ENCODE measurements at places on chromosomes 7 and 10.

DNA sequence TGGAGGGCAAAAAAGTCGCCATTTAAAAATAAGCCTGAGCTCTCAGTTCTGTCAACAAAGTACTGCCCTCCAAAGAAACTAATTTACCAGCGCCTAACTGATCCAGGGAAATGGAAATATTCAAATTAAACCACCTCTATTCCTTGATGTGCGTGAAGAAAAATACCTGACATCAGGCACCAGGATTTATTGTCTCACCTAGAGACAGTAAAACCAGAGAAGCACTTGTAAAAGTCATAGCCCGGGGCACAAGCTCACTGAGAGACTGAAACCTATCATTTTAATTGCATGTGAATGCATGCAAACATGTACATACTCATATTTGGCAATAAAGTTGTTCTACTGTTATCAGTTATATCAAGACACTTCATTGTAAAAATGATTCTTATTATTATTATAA, 147.3 kb upstream of the VSTM2A start:
- no peaks in the 10 kb centered on the region for H3K4me1 ChIP-seq
- no peaks in the 10 kb centered on the region for H3K36me3 ChIP-seq
- H3K27ac ChIP-seq = no peak overlapping the region

DNA sequence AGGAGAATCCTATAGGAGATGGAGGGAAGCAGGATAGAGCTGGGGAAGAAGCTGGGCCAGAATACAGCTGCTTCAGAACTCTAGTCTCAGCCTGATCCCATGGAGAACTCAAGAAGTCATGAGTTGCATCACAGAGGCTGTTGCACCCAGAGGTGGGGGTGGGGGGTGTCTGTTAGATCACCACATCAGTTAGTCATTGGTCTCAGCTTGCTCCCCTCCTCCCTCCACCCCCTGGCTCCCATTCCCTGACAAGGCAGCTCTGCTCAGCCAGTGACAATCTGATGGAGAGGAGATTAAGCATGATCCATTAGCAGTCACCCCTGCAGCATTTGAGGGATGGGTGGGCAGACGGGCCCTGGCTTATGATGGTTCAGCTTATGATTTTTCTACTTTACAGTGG, 58.4 kb upstream of the FGL2 start:
- DNase-seq = no peak
- H3K27me3 ChIP-seq = no peaks in the 10 kb centered on the region
- H3K4me1 ChIP-seq = no peaks in the 10 kb centered on the region
- H3K4me3 ChIP-seq = no peak overlapping the region
- H3K36me3 ChIP-seq = peaks cover 3% of the 10 kb centered on the region

DNA sequence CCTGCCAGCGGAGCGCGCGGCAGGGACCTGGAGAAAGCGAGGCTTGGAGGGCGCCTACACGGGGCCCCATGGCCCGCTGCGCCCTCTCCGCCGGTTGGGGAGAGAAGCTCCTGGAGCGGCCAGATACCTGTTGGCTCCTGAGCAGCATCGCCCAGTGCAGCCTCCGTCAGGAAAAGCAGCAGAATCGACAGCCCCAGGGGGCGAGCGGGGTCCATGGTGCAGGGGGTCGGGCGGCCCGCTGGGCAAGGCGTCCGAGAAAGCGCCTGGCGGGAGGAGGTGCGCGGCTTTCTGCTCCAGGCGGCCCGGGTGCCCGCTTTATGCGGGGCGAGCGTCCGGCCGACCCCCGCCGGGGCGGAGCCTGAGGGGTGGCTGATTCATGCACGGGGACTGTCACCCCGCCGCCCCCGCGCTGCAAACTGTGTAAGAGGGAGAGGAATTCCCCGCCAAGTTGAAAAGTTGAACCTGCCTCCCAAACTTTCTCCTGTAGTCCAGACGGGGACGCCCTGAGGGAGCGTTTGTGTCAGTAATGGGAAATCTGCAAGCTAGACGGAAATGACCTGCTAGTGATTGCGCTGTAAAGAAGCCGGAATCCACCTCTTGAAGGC, at the start of gene TFPI2:
TFPI2 (minus strand) TSS at position 290 of the 605 bp plus-strand sequence; CDS start at position 215, 75 bp downstream.
- peaks cover 2% of the 10 kb centered on the region for H3K27me3 ChIP-seq
- no peak within 1 kb of the TSS for H3K27ac ChIP-seq
- no peak within 1 kb of the TSS for H3K4me3 ChIP-seq
- DNase-seq = no peak

DNA sequence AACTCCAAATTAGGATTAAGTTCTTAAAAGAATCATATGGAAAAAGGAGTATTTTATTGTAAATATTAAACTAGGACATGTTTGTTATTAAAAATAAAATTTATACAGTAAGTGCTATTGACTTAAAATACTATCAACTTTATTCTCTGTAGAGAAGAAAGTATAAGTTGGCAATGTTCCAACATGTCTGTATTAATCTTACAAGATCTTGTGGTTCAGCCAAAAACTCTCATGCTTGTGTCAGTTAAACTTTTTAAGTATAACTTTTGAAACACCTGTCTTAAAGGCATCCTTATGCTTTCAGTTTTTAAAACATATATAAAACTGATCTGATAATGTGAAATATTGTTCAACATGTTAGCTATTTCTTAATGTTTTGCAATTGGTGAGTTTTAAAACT, 160.7 kb downstream of the ZEB1 start:
- no peaks in the 10 kb centered on the region for H3K4me1 ChIP-seq
- no peaks in the 10 kb centered on the region for H3K27me3 ChIP-seq

GRCh38 chr7:548401-548800, 28.8 kb upstream of the PDGFA start:
- no peak for DNase-seq
- no peak overlapping the region for H3K27ac ChIP-seq
- no peak overlapping the region for H3K4me3 ChIP-seq
- H3K36me3 ChIP-seq = peaks cover 2% of the 10 kb centered on the region

DNA sequence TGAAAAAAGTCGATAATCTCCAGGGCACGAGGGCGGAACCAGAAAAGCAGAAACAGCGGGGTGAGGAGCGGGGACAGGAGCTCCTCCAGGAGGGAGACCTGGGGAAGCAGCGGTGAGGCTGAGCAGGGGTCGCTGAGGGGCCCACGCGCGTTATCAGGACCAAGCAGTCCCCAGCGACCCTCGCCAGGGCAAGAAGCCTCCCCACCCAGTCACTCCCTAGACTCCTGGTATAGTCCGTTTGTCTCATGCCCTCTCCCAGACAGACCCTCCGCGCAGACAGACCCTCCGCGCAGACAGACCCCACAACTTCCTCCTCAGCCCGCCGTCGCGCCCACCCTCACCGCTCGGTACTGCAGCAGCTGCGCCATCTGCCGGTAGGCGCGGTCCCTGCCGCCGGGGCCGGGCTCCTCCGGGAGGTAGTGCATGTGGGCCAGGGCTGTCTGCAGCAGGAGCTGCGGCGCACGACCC, 6.3 kb downstream of the ATG9B start:
- H3K36me3 ChIP-seq = no peaks in the 10 kb centered on the region
- DNase-seq = peak; percentile 43
- peaks cover 25% of the 10 kb centered on the region for H3K4me1 ChIP-seq
- H3K4me3 ChIP-seq = peak overlapping the region; percentile 49
- H3K27me3 ChIP-seq = peaks cover 42% of the 10 kb centered on the region
- H3K27ac ChIP-seq = peak overlapping the region; percentile 41

DNA sequence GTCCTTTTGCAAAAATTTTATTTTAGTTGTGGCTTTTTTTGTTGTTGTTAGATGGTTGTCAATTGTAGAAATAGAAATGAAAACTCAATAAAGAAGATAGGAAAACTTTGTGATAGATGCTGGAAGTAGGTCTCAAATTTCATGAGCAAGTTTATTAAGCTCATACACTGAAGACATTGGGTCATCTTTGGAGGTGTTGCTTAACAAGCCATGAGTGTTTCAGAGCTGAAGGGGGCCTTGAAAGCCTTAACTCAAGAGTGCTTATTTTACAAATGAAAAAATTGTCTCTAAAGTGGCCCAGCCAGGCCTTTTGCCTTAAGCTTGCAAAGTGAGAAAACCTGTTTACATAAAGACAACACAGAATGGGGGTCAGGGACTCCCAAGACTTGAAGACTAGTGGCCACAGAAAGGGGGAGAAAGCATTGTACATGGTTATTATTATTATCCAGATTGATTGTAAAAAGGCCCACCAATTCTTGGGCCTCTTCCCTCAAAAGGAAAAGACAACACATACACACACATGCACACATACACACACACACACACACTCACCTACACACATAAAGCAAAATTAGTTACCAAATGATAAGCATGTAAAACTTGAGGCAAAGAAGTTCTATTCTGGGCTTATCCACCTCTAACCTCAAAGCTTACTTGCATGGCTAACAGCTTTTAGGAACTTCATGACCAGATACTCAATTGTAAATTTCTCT, 49.7 kb upstream of the GLCCI1 start:
- no peaks in the 10 kb centered on the region for H3K36me3 ChIP-seq
- no peak for DNase-seq

GRCh38 chr10:60410970-60411369, 21.3 kb upstream of the ANK3 start:
- DNase-seq = no peak
- H3K27me3 ChIP-seq = no peaks in the 10 kb centered on the region
- no peaks in the 10 kb centered on the region for H3K4me1 ChIP-seq
- H3K27ac ChIP-seq = no peak overlapping the region

DNA sequence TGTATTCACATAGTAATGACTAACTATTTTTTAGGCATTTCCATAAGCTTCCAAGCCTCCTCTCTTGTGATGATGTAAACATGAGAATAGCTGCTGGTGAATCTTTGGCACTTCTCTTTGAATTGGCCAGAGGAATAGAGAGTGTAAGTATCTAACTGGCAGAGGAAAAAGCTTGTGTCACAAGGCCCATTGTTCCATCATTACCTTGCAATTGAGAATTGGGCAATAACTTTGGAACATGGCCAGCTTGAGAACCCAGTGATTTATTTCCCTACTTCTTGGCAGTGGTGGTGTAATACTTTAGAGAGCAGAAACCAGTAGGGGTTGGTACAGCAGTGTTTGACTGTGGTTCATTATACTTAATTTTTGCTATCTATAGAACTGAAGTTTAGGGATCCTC, 12.0 kb downstream of the IFRD1 start:
- DNase-seq = no peak
- no peak overlapping the region for H3K27ac ChIP-seq
- H3K36me3 ChIP-seq = peaks cover 63% of the 10 kb centered on the region

DNA sequence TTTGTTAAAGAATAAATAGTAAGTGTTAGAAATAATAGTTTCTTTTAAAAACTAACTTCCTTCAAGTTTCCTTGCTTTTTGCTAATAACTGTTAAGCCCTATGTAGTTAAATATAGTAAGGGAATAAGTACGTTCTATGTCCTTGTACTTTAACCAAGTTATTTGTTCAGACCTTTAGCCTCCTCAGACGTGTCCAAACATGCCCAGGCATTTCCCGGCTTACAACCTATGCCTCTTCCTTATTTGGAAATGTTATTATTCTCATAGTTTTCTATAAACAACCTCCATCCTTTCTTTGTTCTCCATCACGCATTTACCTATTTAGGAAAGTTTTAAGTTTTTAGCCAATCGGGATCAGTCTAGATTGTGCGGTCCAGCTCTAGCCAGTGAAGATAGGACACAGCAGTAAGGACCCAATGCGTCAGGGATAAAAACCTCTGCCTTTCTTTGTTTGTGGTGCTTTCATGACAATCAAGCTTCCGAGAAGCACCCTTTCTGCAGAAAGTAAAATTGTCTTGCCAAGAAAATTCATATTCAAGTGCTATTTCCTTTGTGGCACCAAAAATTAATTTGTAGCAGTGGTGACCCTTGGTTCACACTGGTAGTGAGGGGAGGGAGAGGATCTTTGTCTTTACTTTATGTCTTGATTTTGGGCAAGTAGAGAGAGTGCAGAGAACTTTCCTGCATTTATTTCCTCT, 851.3 kb upstream of the POM121L12 start:
- H3K27me3 ChIP-seq = no peaks in the 10 kb centered on the region
- H3K27ac ChIP-seq = no peak overlapping the region
- H3K4me3 ChIP-seq = no peak overlapping the region
- no peak for DNase-seq
- H3K36me3 ChIP-seq = no peaks in the 10 kb centered on the region

DNA sequence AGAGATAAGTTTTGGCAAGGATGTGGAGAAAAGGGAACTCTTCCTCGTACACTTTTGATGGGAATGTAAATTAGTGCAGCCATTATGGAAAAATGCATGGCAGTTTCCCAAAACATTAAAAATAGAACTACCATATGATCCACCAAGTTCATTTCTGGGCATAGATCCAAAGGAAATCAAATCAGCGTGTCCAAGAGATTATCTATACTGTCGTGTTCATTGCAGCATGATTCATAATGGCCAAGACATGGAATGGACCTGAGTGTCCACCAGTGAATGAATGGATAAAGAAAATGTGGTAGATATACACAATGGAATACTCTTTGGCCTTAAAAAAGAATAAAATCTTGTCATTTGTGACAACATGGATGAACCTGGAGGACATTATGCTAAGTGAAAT, 70.3 kb upstream of the RSU1 start:
- H3K4me3 ChIP-seq = no peak overlapping the region
- no peaks in the 10 kb centered on the region for H3K4me1 ChIP-seq
- no peaks in the 10 kb centered on the region for H3K27me3 ChIP-seq
- DNase-seq = no peak
- no peak overlapping the region for H3K27ac ChIP-seq

DNA sequence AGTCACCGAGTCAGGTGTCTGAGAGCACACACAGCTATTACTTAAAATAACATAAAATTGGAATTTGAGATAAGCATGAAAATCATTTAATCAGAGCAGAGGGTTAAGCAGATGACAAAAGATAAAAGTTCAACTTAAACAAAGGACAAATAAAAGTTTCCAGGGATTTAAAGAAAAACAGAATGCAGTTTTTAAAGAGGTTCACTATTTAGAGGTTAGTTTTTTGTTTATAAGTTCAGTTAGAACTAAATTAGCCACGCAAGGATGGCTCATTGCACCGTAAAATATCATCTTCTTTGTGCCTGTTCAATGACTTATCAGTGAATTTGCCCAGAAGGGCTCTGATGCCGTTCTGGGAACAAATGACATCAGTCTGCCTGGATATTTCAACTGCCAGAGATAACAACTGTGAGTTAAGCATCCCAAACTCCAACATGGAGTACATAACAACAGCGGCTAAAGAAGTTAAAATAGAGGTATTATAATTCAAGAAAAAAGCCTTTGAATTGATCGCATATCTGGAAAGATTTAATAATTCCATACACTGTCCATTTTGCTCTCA, 107.8 kb downstream of the ANK3 start:
- no peaks in the 10 kb centered on the region for H3K4me1 ChIP-seq
- H3K4me3 ChIP-seq = no peak overlapping the region
- no peak overlapping the region for H3K27ac ChIP-seq
- DNase-seq = no peak

DNA sequence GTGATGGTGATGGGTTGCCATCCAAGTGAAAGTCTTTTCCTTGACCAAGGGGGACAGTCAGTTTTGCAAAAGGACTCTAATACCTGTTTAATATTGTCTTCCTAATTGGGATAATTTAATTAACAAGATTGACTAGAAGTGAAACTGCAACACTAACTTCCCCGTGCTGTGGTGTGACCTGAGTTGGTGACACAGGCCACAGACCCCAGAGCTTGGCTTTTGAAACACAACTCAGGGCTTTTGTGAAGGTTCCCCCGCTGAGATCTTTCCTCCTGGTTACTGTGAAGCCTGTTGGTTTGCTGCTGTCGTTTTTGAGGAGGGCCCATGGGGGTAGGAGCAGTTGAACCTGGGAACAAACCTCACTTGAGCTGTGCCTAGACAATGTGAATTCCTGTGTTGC, 6.9 kb downstream of the PPIF start:
- no peaks in the 10 kb centered on the region for H3K27me3 ChIP-seq
- peaks cover 69% of the 10 kb centered on the region for H3K36me3 ChIP-seq
- no peak for DNase-seq
- no peaks in the 10 kb centered on the region for H3K4me1 ChIP-seq
- H3K4me3 ChIP-seq = no peak overlapping the region
